ENCODE measurements at places on chromosomes 1 and 21. TPM values are rescaled to one million over a fixed set of nuclear protein-coding genes. Genes with fewer than 3 reads are reported as not detected.

The CRP gene
- total RNA-seq: not detected

The MANEAL gene
- 5.8 TPM for total RNA-seq

The NECAP2 gene
- total RNA-seq: 67.7 TPM

The FAM78B gene
- 2.5 TPM for total RNA-seq

The ST6GALNAC3 gene
- 49.0 TPM for total RNA-seq

The SLAMF7 gene
- 0.58 TPM for total RNA-seq

The ERICH3 gene
- total RNA-seq: 0.12 TPM

The DNALI1 gene
- 10.7 TPM for total RNA-seq

The IVL gene
- total RNA-seq: 0.35 TPM

The TPTE gene
- total RNA-seq: not detected

The LEFTY2 gene
- 0.58 TPM for total RNA-seq

The HES2 gene
- total RNA-seq: 0.35 TPM

The CCDC24 gene
- 12.5 TPM for total RNA-seq

The DEPDC1 gene
- 6.7 TPM for total RNA-seq

The TNFAIP8L2 gene
- total RNA-seq: 2.3 TPM

The CSF1 gene
- total RNA-seq: 20.1 TPM

The DMRTB1 gene
- total RNA-seq: not detected

The OR10J1 gene
- not detected for total RNA-seq

The TMEM59 gene
- total RNA-seq: 328 TPM

The OR6N1 gene
- total RNA-seq: not detected

The ADGRB2 gene
- 18.9 TPM for total RNA-seq

The SPATA45 gene
- 0.47 TPM for total RNA-seq

The RGS5 gene
- total RNA-seq: 16.3 TPM

The GPR25 gene
- not detected for total RNA-seq

The ANXA9 gene
- total RNA-seq: 8.5 TPM

The FCRL1 gene
- total RNA-seq: 2.2 TPM

The MYCL gene
- total RNA-seq: 10.7 TPM

The ZNF684 gene
- 8.1 TPM for total RNA-seq

The TFF2 gene
- total RNA-seq: not detected

The MSH4 gene
- total RNA-seq: 0.47 TPM

The ZYG11A gene
- total RNA-seq: 0.12 TPM

The SPRR2G gene
- not detected for total RNA-seq

The FNDC5 gene
- 55.6 TPM for total RNA-seq

The CFHR4 gene
- not detected for total RNA-seq

The LYPD8 gene
- not detected for total RNA-seq

The IGSF9 gene
- 5.8 TPM for total RNA-seq

The CFAP141 gene
- total RNA-seq: not detected

The HOOK1 gene
- 26.1 TPM for total RNA-seq

The SH3BGR gene
- 9.8 TPM for total RNA-seq

The ETV3L gene
- total RNA-seq: not detected

The KCNA2 gene
- total RNA-seq: 0.35 TPM

The OR2T27 gene
- total RNA-seq: not detected

The CCDC185 gene
- total RNA-seq: not detected

The SH2D1B gene
- 0.35 TPM for total RNA-seq
